T-helper 2 cell (primary cell): ENCODE measurements at places on chromosomes 7 and 10.

DNA sequence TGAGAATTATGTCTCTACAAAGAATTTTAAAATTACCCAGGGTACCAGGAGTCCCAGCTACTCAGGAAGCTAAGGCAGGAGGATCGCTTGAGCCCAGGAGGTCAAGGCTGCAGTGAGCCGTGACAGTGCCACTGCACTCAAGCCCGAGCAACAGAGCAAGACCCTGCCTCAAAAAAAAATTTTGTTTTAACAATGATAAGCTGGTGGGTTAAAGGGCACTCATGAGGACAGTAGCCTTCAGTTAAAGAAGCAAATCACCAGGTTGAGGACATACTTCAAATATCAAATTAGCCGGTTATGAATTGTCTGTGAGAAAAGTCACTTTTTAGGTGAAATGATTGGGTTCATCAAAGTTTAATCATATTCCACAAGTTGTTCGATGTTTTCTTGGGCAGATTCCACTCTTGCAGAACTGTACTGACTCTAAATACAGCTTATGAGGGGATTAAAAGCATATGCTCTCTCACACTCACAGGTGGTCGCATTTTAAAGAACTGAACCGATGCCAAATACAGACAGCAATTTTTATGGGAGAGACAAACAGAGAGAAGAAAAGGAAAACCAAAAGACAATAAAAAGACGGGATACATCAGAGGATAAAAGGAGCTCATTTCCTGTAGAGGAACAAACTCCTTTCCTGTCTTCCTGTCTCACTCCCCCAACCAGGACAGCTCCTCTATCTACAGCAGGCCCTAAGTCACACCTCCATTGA lies 582.8 kb upstream of the NRP1 start:
- no peak for DNase-seq

- DNase-seq = no peak
These were observed 146.6 kb upstream of the RNF32 start for GRCh38 chr7:156493942-156494341.

GRCh38 chr10:21497177-21497807 lies 28.2 kb downstream of the SKIDA1 start:
- no peak for DNase-seq

DNA sequence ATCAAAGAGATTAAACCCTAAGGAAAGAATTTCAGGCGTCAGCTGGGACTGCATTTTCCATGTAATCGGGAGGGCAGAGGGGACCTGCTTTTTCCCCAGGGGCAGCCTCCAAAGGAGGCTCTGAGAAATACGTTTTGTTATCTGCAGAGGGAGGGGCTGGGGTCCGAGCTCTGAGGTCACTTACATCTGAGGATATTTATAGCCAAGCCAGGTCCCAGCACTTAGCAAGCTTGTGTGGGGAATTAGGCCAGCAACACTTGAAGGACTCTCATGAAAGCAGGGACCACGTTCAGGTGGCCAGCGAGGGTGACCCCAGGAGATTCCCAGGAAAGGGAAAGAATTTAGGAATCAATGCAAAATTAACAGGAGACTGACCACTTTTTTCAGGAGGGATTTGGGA lies 20.6 kb upstream of the GDI2 start:
- no peak for DNase-seq

- no peak for DNase-seq
These were observed 66.8 kb upstream of the CCNJ start for GRCh38 chr10:95976362-95977229.

DNA sequence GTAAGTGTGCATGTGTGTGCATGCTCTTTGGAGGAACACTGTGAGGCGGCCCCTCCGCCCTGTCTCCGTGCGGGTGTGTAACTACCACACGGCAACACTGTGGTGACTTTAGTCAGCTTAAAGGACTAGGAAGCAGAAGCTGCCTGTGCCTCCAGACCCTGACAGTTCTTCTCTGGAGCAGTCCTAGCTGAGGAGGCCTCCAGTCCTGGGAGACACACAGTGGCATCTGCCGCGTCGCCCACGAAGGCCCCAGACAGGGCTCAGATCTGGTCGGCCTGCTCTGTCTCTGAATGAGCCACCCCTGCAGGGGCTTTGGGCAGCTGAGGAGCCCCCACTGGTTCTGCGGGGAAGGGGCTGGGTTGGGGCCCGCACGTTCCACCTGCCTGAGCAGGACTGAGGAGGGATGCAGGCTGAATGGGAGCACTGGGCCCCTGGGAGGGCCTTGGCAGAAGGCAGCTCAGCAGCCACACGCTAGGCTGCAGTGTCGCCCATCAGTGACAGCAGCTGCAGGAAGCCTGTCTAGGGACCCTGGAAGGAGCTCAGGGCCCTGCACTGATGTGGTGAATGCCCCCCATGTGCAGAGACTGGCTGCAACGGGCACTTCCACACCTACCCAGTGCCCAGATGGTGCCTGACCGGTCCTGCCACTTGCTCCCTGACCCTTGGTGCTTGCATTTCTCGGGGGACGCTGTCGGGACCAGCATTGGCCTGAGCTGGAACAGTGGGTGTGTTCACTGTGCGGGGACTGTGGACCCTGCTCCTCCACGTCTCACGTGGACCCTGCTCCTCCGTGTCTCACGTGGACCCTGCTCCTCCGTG lies 27.3 kb upstream of the KNDC1 start:
- no peak for DNase-seq

DNA sequence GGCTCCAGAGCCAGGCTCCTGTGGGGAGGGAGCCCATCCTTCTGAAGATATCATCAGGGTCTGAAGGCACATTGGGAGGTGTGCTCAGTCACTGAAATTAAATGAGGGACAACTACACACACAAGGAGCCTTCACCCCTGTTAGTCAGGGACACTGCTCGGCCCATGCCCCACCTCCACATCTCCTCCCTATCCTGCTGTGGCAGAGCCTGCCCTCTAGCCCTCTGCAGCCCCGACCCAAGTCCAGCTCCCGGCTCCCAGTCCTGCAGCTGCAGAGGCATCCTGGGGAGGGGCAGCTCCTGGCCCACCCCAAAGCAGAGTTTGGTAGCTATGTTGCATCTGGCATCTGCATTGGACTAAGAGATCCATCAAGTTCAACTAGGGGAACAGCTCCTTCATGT lies 136.3 kb downstream of the ZNF248 start:
- DNase-seq = no peak

GRCh38 chr7:4816419-4817080 lies 41.1 kb downstream of the AP5Z1 start:
- no peak for DNase-seq

DNA sequence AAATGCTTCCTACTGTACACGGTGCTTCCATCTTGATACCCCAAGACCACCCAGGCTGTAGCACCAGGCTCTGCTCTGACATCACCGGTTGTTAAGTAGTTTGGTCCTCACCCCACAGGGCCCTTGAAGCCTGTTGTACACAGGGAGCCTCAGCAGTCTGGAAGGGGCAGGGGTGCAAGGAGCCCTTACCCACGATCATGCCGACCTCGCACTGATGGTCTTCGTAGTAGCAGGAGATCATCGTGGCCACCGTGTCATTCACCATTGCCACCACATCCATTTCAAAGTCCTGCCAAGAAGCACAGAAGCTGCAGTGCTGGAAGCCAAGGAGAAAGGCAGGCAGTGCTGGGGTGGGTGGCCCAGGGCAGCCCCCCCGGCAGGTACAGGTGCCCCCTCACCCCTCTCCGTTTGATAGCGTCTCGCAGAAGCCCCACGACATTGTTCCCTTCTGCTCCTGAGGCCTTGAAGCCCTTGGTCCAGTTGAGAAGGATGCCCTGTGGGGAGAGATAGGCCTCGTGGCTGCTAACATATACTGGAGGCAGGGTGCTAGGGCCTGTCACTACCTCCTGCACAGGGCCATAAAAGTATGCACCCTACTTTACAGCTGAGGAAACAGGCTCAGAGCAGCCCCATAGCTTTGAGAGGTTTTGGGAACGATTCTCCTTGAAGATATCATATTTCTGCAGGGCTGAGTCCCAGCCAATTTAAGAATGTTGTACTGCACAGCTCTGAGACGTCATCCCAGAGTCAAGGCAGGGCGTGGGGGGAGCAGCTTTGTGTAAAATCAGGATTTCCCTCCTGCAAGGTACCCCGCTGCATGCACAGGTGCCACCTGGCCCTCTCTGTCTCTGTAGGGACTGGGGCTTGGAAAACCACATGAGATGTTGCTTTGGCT lies 8.7 kb upstream of the MYL7 start:
- DNase-seq = no peak

GRCh38 chr10:126583552-126584200 lies 86.8 kb downstream of the C10orf90 start:
- DNase-seq = no peak

DNA sequence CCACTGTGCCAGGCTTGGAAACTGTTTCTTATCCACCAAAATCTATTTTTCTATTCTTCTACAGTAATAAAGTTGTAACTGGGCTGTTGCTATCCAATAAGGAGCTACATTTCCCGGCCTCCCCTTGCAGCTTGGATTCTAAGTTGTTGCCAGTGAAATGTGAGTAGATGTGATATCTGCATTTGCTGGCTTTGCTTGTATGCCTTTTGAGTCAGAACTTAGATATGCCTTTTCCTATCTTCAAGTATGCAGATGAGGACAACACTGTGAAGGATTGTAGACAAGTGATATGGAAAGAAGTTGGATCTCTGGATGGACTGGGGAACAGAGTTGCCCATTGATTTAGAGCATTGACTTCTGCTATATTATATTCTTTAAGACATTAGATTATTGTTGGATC lies 236.9 kb downstream of the REEP3 start:
- DNase-seq = no peak

- DNase-seq = no peak
These were observed 115.7 kb downstream of the CCDC71L start for GRCh38 chr7:106545275-106545674.

DNA sequence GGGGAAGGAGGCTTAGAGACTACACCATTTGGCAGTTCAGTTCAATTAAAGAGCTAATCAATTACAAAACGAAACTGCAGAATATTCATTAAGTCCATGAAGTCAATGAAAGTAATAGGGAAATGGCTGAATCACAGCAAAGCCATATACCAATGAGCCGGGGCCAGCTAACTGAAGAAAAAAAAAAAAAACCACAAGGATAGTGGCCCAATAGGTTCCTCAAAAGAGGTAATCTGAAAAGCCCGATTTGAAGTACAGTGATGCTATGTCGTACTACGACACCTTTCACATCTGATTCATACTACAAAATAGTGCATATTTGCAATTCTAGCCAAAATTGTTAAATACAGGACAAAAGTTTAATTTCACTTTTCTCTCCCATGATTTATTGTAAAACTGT lies 2.5 kb downstream of the ARHGAP12 start:
- DNase-seq = no peak
